Posterior cingulate gyrus (tissue), 11 donors: ENCODE measurements at places on chromosomes 7 and 10.

DNA sequence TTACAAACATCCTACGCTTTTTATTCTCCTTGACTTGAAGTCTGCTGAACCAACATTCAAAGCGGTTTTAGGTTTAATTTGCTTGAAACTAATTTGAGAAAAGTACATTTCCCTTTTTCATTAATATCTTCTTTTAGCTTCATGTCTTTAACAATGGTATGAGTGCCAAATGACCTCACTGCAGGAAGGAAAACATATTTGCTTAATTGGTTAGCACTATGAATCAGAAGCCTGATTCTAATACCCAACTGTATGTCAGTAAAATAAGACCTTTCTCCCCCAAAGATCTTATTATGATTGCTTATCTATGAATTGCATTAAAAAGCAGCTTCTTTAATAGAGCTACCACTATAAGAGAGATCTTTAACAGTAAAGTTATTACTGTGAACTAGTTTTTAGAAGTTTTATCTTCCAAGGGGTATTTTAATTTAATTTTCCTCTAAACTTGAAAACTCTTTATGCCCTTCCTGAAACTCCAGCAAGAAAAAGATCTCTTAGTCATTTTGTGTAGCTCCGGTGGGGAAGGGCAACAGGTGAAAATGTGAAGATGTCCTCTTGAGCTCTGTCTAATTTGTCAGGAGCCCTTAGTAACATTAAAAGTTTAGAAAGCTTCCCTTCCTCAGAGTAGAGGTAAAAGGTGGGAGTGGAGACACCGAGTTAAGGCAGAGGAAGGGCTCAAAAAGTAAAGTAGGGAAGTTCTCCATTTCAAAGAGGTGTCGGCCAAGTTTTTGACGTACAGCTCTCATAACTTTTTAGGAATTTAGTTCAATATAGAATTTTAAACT lies 6.1 kb downstream of the COL1A2 start:
- no peak for DNase-seq

DNA sequence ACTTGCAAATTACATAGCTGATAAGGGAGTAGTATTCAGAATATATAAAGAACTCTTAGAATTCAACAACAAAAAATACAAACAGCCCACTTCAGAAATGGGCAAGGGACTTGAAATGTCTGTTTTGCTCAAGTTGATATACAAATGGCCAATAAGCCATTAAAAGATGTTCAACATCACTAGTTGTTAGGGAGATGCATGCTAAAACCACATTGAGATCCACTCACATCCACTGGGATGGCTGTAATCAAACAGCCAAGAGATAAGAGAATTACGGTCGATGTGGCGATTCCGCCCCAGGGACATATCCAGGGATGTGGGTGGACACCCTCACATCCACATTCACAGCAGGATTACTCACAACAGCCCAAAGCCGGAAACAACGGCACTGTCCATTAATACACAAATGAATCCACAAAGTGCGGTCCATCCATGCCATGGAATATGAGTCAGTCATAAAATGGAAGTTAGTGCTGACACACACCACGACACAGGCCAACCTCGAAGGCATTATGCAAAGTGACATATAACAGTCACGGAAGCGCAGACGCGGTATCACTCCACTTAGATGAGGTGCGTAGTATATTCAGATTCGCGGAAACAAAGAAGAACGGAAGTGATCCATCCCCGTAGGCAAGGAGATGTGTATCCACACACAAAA lies 227.8 kb downstream of the DNAJB6 start:
- no peak for DNase-seq

- no peak for DNase-seq
These were observed 23.6 kb downstream of the VIPR2 start for GRCh38 chr7:159121068-159121467.

GRCh38 chr10:95756041-95756761 lies at the start of gene ENTPD1:
TSS of gene ENTPD1 (plus strand) at chr10:95756163. CDS start at chr10:95756240, 77 bp downstream.
- no peak for DNase-seq

- DNase-seq, result peak; percentile 90
These were observed 8.7 kb downstream of the NCAPG2 start for GRCh38 chr7:158695726-158696452.

DNA sequence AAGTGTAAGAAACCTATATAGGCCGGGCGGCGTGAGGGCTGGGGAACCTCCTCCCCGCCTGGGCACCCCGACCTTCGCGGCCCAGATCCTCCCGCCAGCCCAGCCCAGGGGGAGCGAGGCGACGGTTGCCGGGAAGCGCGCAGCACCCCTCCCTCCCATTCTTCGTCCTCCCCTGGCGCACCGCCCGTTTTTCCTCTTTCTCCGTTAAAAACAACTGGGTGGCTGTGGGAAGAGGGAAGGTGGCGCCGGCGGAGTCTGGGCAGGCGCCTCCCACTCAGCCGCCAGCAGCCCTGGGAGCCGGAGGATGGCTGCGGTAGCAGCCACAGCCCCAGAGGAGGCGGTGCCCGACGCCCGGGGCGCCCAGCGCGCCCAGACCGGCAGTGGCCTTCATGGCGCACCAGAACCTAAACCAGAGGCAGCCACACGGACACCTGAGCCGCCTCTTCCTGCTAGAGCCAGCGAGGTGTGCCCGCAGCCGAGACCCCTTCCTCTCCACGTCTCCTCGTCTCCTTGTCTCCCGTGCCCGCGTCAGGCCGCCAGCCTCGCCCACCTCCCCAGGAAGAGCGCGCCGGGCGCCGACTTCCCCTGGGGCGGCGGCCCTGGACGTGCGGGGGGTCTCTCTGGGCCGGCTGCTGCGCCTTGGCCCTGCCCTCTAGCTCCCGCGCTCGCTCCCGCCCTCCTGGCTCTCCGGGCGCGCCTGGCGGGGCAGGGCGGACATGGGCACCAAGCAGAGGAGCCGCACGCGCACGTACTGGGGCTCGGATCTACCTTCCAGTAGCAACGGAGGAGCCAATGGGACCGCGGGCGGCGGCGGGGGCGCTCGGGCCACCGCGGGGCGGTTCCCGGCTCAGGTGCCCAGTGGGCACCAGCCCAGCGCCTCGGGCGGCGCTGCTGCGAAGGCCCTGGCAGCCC lies 32.8 kb upstream of the SFTPD start:
- DNase-seq, result peak; percentile 44

GRCh38 chr10:50417886-50418830 lies 166.8 kb upstream of the ASAH2 start:
- peak; percentile 29 for DNase-seq

GRCh38 chr7:106618480-106618879 lies 42.5 kb downstream of the CCDC71L start:
- DNase-seq, result no peak
